Amniotic stem cell (primary cell): ENCODE measurements at places on chromosomes 3 and 15.

- no peak for DNase-seq
Measured at GRCh38 chr3:138284079-138284478, 45.6 kb downstream of the NME9 start.

DNA sequence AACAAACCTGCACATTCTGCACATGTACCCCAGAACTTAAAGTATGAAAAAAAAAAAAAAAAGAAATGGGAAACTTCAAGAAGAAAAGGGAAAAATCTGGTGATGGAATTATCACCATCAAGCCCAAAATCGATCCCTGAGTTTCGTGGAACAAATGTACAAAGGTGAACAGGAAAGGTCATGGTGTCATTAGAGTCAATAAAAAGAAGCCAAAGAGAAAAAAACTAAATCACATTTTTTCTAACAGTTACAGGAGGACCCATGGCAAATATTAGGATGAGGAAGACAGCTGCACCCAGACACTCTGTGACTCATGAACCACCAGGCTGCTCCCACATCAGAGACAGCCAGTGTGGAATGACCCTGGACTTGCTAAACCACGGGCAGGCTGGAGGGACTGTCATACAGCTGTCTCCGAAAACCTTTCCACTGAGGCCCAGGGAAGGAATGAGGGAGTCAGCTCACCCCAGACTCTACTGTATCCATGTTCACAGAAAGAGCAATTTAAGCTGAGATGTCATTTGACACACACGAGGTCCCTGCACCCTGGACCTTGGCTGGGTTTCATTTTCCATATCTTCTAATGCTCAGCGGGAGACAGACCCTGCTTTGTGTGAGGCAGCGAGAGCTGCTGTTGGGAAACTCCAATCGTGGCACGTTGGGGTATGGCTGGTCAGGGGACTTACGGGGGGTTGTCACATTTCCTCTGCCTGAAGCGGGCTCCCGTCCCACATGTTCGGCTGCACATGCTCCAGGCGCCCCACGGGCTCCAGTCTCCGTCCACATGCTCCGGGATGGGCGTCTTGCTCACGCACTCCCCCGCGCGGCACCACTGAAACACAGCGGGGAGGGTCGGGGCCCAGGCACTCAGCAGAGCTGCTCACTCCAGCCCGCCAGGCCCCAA lies 210.2 kb downstream of the ADAMTS17 start:
- no peak for DNase-seq

- no peak for DNase-seq
Measured at GRCh38 chr15:61762676-61763075, 297.6 kb downstream of the VPS13C start.

DNA sequence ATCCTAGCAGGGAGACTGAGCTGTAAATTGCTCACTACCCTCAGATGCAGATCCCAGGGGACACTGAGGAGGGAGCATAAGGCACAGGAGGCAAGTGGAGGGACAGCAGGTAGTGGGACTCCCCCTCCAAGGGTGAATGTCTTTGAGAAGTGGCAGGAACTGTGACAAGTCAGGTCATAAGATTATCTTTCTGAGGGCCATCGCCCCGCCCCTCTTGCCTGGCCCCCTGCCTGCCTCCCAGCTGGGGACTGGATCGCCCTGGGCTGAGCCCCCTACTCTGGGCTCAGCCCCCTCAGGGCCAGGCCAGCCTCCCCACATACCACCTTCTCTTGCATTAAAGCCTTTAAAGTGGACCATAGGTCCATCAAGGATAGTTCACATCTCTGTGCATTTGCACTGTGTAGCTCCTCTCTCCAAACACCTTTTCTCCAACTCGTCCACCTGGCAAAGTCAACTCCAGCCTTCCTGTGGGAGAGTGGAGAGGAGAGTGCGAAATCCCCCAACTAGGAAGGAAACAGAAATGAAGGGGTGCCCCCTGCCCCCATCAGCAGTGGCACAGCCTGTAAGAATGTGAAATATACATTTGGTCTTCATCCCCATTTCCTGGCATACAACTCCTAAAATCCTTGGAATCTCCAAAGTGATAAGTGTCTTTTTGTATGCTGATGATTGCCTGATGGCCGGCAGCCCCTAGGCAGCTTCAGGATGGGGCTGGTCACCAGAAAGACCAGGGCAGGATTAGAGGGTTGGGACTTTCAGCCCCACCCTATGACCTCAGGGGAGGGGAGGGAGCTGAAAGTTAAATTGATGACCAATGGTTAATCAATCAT lies 14.7 kb downstream of the PIF1 start:
- no peak for DNase-seq
